ENCODE measurements at places on chromosomes 7 and 10.

DNA sequence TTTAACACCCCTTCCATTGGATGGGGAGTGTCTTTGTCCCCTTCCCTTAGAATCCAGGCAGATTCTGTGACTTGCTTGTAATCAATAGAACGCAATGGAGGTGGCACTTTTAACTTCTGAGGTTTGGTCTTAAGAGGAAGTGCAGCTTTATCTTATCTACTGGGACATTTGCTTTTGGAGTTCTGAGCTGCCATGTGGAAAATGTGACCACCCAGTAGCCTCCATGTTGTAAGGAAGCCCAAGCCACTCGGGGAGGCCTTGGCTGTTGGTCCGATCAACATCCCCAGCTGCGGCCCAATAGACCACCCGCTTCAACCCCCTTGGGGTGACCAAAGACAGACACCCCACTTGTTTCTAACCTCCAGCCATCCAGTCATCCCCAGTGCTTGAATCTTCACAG lies 86.3 kb upstream of the FAM171A1 start:
- no peak for DNase-seq

GRCh38 chr7:47915616-47915976 lies 32.7 kb downstream of the PKD1L1 start:
- no peak for DNase-seq

DNA sequence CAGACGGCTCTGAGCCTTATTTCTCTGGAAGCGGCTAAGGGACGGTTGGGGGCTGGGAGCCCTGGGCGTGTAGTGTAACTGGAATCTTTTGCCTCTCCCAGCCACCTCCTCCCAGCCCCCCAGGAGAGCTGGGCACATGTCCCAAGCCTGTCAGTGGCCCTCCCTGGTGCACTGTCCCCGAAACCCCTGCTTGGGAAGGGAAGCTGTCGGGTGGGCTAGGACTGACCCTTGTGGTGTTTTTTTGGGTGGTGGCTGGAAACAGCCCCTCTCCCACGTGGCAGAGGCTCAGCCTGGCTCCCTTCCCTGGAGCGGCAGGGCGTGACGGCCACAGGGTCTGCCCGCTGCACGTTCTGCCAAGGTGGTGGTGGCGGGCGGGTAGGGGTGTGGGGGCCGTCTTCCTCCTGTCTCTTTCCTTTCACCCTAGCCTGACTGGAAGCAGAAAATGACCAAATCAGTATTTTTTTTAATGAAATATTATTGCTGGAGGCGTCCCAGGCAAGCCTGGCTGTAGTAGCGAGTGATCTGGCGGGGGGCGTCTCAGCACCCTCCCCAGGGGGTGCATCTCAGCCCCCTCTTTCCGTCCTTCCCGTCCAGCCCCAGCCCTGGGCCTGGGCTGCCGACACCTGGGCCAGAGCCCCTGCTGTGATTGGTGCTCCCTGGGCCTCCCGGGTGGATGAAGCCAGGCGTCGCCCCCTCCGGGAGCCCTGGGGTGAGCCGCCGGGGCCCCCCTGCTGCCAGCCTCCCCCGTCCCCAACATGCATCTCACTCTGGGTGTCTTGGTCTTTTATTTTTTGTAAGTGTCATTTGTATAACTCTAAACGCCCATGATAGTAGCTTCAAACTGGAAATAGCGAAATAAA lies 175.5 kb downstream of the RNF216 start:
- no peak for DNase-seq

GRCh38 chr7:142908921-142909890 lies 23.7 kb upstream of the TRPV6 start:
- DNase-seq: no peak

DNA sequence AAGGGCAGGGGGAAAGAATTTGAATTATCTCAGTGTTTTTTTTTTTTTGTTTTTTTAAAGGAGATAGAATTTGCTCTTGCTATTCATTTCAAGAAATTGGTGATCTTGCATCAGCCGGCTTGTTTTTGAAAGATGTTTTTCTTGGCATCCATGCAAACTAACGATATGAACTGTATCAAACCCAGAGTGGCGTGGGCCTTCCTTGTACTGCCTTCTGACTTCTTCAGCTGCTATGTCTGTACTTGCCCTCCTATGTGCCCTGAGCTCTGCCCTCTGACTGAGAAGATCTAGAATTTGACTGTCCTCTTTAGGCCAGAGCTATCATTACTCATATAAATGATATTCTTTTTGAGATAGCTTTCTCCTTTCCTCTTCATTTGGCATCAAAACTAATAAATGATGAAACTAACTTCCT lies 183.1 kb downstream of the EXOC4 start:
- DNase-seq: no peak

DNA sequence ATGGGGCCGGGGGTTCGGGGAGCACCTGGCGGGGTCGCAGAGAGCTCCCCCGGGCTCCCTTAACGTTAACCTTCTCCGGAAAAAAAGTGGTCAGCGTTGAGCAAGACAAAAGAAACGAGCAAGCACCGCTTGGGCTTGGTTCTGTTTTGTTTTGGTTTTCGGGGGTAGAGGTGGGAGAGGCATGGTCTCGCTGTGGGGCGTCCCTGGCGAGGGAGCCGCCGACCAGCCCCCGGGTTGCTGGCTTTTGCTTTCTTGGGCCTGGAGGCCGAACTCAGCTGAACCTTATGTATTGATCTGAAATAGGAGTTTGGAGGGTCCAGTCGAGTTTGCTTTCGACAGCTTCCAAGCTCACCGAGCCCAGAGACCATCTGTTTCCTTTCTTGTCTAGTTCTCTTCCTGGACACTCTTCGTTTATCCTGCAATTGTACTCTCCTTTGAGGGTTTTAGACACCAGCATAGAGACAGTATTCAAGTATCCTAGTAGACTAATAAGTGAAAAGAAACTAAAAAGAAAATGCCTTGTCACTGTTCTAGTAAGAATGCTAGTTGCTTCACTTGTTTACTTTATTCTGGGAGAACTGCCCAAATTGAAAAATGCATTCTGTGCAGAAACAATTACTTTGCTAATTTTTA lies 980 bp downstream of the FHIP2A start:
- peak; percentile 3 for DNase-seq

GRCh38 chr10:117373823-117374505 lies 1.3 kb downstream of the PDZD8 start:
- no peak for DNase-seq

- no peak for DNase-seq
These were observed 50.0 kb upstream of the CELF2 start for GRCh38 chr10:10967581-10968256.

Data from stimulated activated CD4-positive, alpha-beta T cell treated with anti-CD3 and anti-CD28 coated beads, Interleukin-2, amount 100 ng/mL, for 4 hours (primary cell).